ENCODE measurements at places on chromosomes 6 and 20. TPM values are rescaled to one million over a fixed set of nuclear protein-coding genes. Genes with fewer than 3 reads are reported as not detected.
A peak's percentile ranks its signal among the peaks of the same experiment; 100 is the strongest.

KHDC1L gene
- not detected for total RNA-seq

PRDM13 gene
- 0.14 TPM for total RNA-seq

FAM162B gene
- 1.6 TPM for total RNA-seq

HLA-DMB gene
- total RNA-seq = 2.3 TPM

BNIP5 gene
- total RNA-seq = not detected

SMIM29 gene
- 15.1 TPM for total RNA-seq

ULBP2 gene
- 0.13 TPM for total RNA-seq

MCCD1 gene
- total RNA-seq = not detected

CYP21A2 gene
- total RNA-seq = 1.4 TPM

THEMIS gene
- not detected for total RNA-seq

- peaks cover 57% of the 10 kb centered on the region for H3K4me1 ChIP-seq
- no peak for DNase-seq
- H3K36me3 ChIP-seq = peaks cover 13% of the 10 kb centered on the region
- no peak overlapping the region for H3K4me3 ChIP-seq
- H3K27ac ChIP-seq = peak overlapping the region; percentile 71
- H3K27me3 ChIP-seq = peaks cover 7% of the 10 kb centered on the region
These were observed 41.7 kb upstream of the ZNF831 start for GRCh38 chr20:59121714-59122565.

DNA sequence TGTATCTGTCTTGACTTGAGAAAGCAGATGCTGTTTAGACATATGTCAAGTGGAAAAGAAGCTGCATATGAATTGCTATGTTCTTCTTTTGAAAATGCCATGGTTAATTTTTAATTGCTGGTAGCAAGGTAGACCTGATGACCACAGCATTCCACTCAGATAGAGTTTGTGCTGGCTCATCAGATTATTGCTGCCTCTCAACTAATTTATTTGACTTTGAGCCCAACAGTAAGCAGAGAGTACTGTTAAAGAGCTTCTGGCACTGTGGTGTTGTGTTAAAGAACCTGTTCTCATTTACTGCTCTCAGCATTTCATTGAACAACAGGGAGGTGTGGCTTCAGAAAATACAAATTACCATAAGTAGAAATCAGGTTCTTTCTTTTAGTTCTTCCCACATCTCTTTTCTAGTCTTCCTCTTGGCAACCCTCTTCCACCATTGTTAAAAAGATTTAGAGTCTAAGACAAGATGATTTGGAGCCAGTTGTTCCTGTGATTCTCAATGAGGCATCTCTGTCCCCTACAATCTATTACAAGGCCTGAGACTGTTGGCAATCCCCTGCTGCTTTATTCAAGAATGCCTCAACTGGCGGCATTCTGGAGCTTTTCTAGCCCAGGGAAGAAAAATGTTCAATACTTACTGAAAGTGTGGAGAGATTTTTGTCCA lies 967.6 kb upstream of the GJE1 start:
- H3K27ac ChIP-seq = peak overlapping the region; percentile 16
- no peak overlapping the region for H3K4me3 ChIP-seq
- H3K36me3 ChIP-seq = peaks cover 32% of the 10 kb centered on the region
- DNase-seq = no peak
- H3K4me1 ChIP-seq = peaks cover 58% of the 10 kb centered on the region

GRCh38 chr6:147255948-147256674 lies 51.9 kb downstream of the STXBP5 start:
- H3K4me3 ChIP-seq = no peak overlapping the region
- peaks cover 32% of the 10 kb centered on the region for H3K36me3 ChIP-seq
- no peaks in the 10 kb centered on the region for H3K27me3 ChIP-seq

DNA sequence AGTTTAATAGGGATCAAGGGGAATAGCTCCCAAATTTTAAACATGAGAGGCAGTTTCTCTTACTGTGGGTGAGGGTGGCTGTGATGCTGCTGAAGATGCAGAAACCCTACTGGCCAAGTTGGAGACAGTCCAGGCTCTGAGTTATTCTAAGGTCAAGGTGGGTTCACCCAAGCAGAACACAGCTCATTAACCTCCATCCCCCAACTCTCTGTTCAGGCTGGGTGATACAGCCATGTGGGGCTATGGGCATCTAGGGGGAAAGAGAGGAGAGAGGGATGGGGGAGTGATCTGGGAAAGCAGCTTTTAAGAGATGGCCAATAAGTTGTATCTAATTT lies 18.9 kb upstream of the TRAM2 start:
- no peak for DNase-seq
- H3K36me3 ChIP-seq = no peaks in the 10 kb centered on the region
- H3K27ac ChIP-seq = no peak overlapping the region
- H3K4me1 ChIP-seq = peaks cover 25% of the 10 kb centered on the region
- H3K27me3 ChIP-seq = no peaks in the 10 kb centered on the region

DNA sequence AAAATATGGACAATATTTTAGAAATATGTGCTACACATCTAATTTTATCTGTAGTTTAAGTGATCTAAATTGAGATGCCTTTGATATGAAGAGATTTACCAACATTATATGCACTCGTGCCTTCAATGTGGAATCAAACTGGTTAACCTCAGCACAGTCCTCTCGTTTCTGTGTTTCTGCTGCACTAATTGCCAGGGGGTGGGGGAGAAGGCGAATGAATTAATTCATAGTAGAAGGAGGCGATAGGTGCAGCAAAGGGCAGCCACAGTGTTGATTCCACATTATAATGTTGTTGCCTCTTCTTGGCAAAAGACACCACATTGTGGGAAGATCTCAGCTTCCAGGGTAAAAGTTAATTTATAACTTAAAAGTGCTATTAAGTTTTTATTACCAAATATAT lies 161.6 kb downstream of the QKI start:
- H3K27me3 ChIP-seq = no peaks in the 10 kb centered on the region
- DNase-seq = no peak
- peaks cover 75% of the 10 kb centered on the region for H3K4me1 ChIP-seq
- peaks cover 6% of the 10 kb centered on the region for H3K36me3 ChIP-seq

DNA sequence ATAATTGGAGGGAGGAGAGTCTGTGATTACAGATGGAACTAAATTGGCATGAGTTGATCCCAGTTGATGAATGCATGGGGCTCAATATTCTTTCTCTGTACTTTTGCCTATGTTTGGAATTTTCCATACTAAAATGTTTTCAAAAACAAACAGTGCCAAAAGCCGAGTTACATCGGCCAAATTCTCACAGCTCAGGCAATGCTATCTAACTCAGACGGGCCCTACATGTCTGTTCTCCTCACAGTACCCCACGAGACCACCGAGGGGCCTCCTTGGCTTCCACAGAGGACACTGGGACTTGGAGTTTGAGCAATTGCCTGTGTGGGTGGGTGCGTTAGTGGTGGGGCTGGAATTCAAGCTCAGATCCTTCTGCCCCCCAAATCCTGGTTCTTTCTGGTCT lies 413.2 kb downstream of the CDH26 start:
- H3K27ac ChIP-seq = no peak overlapping the region
- no peak overlapping the region for H3K4me3 ChIP-seq
- H3K4me1 ChIP-seq = no peaks in the 10 kb centered on the region
- peaks cover 29% of the 10 kb centered on the region for H3K27me3 ChIP-seq
- peaks cover 19% of the 10 kb centered on the region for H3K36me3 ChIP-seq
- peak; percentile 21 for DNase-seq

DNA sequence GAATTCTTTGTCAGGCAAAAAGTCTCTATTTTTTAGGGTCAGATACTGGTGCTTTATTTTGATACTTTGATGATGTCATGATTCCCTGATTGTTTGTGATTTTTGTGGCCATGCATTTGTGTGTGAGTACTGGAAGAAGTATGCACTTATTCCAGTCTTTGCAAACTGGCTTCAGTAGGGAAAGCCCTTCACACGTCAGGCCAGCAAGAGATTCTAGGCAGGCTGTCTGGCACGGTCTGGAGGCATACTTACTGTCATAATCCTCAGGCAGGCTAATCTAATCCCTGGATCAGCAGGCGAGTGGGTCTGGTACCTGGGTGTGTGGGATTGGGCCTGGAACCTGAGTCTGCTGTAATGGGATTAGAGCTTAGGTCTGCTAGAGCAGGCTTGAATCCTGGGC lies 391.8 kb upstream of the MMS22L start:
- no peaks in the 10 kb centered on the region for H3K36me3 ChIP-seq
- no peak overlapping the region for H3K27ac ChIP-seq
- no peak for DNase-seq
- no peaks in the 10 kb centered on the region for H3K27me3 ChIP-seq

- H3K27me3 ChIP-seq = peaks cover 8% of the 10 kb centered on the region
- DNase-seq = no peak
- H3K27ac ChIP-seq = no peak overlapping the region
- peaks cover 15% of the 10 kb centered on the region for H3K4me1 ChIP-seq
- peaks cover 46% of the 10 kb centered on the region for H3K36me3 ChIP-seq
These were observed 348.7 kb downstream of the CD83 start for GRCh38 chr6:14466278-14466677.

- no peaks in the 10 kb centered on the region for H3K27me3 ChIP-seq
- H3K27ac ChIP-seq = no peak overlapping the region
- no peak overlapping the region for H3K4me3 ChIP-seq
- H3K36me3 ChIP-seq = peaks cover 7% of the 10 kb centered on the region
These were observed 23.1 kb upstream of the KCNB1 start for GRCh38 chr20:49505518-49505917.

- H3K4me3 ChIP-seq = no peak overlapping the region
- no peaks in the 10 kb centered on the region for H3K27me3 ChIP-seq
- DNase-seq = no peak
- no peaks in the 10 kb centered on the region for H3K36me3 ChIP-seq
- H3K27ac ChIP-seq = no peak overlapping the region
These were observed 469.0 kb downstream of the CDC5L start for GRCh38 chr6:44856479-44856878.

DNA sequence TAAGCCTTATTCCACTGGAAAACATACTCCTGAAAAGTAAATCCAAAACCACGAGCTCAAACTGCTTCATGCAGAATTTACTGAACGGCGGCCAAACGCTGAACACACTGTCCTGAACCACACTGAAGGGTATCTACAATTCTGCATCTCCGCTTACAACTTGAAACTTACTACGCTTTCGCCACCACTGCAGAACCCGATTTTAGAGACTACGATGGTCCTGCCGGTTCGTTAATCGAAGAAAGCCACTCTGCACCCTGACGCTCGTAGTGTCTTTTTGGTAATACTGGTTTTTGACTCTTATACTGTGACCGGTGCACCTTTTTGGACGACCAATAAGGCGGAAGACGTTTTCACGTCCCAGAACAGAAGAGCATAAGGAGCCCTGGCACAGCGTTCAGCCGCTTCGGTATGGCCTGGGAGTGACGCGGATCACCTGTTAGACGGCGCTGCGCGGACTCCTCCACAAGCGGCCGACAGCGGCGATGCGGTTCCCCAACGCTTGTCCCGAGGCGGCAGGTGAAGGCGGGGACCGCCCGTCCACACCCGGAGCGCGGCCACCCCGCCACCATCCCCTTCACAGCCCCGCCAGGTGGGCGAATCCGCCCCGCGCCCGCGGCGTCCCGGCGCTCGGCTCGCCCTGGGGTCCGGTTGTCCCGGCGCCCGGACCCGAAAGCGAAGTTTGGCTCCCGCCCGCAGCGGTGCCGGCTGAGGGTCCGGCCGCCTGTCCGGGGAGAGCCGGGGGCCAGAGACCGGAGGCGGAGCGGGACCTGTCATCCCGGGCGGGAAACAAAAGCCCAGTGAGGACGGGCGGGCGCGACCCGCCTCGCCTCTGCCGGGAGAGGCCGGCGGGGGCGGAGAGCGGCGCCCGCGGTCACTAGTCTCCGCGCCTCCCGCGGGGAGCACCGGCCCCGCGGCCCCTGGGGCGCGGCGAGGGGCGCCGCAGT lies 784 bp downstream of the FKBP5 start:
- H3K36me3 ChIP-seq = no peaks in the 10 kb centered on the region
- peak; percentile 74 for DNase-seq
- H3K27ac ChIP-seq = peak overlapping the region; percentile 69
- H3K4me3 ChIP-seq = peak overlapping the region; percentile 87
- H3K4me1 ChIP-seq = peaks cover 20% of the 10 kb centered on the region
- H3K27me3 ChIP-seq = peaks cover 14% of the 10 kb centered on the region

- H3K27ac ChIP-seq = no peak overlapping the region
- H3K27me3 ChIP-seq = no peaks in the 10 kb centered on the region
- no peak for DNase-seq
These were observed 13.1 kb downstream of the ARHGAP18 start for GRCh38 chr6:129696843-129697242.

DNA sequence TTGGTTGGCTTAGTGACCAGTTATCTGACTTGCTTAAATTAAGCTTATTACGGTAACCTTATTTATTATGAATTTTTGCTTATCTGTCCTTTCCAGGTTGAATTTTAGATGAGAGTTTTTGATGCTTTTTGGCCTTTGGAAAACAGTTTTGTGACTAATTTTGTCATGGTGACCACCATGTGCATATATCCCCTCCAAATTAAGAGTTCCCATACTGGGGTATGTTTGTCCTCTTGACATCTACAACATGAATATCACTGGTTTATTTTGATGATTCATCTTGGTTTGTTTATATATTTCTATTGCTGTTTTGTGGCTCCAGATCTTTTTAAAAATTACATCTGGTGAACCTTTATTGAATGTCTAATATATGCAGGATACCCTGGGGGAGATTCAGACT lies 61.4 kb downstream of the PHF20 start:
- no peak overlapping the region for H3K4me3 ChIP-seq
- H3K27me3 ChIP-seq = no peaks in the 10 kb centered on the region
- H3K36me3 ChIP-seq = peaks cover 20% of the 10 kb centered on the region
- H3K4me1 ChIP-seq = peaks cover 10% of the 10 kb centered on the region
- no peak for DNase-seq

DNA sequence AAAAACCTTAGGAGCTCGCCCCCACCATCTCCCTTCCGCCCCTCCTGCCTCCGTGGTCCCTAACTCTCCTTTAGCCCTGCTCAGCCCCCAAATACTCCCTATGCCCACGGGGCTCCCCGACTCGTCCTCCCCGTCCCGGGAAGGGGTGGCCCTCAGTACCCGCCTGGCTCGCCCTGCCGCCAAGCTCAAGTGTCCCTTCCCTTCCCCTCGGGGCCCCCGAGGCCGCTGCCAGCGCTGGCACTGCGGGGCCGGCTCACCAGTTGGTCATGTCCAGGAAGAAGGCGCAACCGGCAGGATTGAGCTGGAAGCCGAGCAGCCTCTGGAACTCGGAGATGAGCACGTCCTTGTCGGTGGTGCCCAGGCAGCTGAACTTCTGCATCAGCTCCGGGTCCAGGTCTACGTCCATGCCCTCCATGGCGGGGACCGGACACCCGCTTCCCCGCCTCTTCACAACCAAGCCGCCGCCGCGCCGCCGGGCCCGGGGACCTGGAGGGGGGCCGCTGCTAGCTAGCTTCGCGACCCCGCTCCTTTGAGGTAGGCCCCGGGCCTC lies 303 bp downstream of the ILRUN start:
- H3K27ac ChIP-seq = no peak overlapping the region
- no peaks in the 10 kb centered on the region for H3K27me3 ChIP-seq
- no peaks in the 10 kb centered on the region for H3K36me3 ChIP-seq
- no peak for DNase-seq
- H3K4me3 ChIP-seq = peak overlapping the region; percentile 97

- no peak for DNase-seq
- no peak overlapping the region for H3K27ac ChIP-seq
- no peaks in the 10 kb centered on the region for H3K36me3 ChIP-seq
- peaks cover 9% of the 10 kb centered on the region for H3K4me1 ChIP-seq
- H3K4me3 ChIP-seq = no peak overlapping the region
These were observed 82.7 kb downstream of the SIM1 start for GRCh38 chr6:100382031-100382430.

- peaks cover 39% of the 10 kb centered on the region for H3K4me1 ChIP-seq
- H3K36me3 ChIP-seq = peaks cover 7% of the 10 kb centered on the region
- no peak for DNase-seq
- H3K27ac ChIP-seq = peak overlapping the region; percentile 41
These were observed 109.1 kb downstream of the DACT2 start for GRCh38 chr6:168210239-168211105.

- no peaks in the 10 kb centered on the region for H3K36me3 ChIP-seq
- H3K27ac ChIP-seq = no peak overlapping the region
- H3K4me3 ChIP-seq = peak overlapping the region; percentile 70
- peak; percentile 30 for DNase-seq
These were observed 1.2 kb downstream of the KCNK17 start for GRCh38 chr6:39312912-39313525.

Data from WTC11 (cell line).